Suppressor macrophage treated with lipopolysaccharide for 4 hours (primary cell): ENCODE measurements at places on chromosomes 16 and 17.

DNA sequence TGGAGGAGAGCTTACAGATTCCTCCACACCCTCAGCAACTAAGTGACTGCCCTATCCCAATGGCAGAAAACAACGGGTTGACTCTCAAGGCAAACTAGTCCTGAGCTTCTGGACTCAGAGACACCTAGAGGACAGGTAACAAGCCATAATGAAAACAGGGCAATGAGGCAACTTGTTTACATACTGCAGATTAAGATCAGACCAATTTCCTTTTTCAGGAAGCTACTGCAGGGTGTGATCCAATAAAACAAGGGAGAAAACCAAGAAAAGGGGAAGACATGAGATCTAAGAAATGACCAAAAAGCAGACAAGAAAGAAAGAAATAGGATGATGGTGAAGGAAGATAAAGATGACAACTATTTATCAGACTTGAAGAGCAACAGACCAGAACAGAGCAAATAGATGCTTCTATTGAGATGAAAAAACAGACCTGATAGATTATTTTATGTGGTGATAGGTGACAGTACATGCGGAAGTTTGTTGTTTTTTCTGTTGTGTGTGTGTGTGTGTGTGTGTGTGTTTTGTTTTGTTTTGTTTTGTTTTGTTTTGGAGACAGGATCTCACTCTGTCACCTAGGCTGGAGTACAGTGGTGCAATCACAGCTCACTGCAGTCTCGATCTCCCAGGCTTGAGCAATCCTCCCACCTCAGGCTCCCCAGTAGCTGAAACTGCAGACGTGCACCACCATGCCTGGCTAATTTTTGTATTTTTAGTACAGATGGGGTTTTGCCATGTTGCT is 120.7 kb downstream of the GAS7 start:
- DNase-seq, result no peak

GRCh38 chr17:35807371-35808144 is 1.7 kb upstream of the TAF15 start:
- DNase-seq, result no peak

- no peak for DNase-seq
These were observed 715.7 kb upstream of the SOX9 start for GRCh38 chr17:71405101-71405500.

DNA sequence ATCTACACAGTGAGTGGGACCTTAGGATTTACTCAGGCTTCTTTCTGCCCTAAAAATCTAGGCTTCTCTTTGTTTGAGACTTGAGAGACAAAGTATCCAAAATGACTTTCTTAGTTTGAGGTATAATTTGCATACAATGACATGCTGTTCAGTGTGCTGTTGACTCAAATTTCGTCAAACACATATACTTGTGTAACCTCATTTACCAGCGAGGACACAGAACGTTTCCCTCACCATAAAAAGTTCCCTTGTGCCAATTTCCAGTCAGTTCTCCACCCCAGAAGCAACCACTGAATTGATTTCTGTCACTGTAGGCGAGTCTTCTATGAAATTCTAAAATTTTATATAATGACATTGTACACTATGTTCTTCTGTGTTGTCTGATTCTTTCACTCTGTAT is 68.0 kb upstream of the MAF start:
- no peak for DNase-seq

GRCh38 chr17:80790981-80791742 is 200.5 kb upstream of the CHMP6 start:
- DNase-seq, result no peak

DNA sequence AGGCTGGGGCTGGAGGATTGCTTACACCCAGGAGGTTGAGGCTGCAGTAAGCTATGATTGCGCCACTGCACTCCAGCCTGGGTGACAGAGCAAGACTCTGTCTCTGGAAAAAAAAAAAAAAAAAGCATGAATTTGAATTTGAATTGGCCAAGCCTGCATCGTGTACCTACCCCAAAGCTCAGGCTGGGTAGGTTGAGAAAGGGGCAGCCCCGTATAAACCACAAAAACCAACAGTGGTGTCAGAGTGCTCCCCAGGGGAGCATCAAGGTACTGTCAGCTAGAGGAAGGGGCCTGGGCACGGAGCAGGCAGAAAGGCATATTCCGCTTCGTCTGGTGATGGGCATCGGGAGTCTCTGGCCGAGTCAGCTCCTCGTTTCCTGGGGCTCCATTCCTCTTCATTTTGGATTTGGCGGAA is 40.9 kb downstream of the RAP1GAP2 start:
- no peak for DNase-seq

- no peak for DNase-seq
These were observed 80.9 kb downstream of the PRKCA start for GRCh38 chr17:66383333-66383732.

DNA sequence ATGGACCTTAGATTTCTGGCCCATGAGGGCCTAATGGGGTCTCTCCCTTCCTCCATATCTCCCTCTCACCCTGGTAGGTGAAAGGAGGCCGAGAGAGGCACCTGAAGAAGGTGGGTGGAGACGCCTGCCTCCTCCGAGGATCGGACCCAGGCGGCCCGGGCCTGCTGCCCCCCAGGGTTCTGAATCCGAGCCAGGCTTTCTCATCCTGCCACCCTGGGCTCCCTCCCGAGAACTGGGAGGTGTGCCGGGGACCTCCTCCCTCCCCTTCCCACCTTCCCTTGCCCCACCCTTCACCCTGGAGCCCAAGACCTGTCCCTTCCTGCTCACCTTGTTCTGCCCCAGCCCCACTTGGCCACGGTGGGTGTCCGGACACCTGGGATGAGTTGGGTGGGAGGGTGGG is 5.0 kb downstream of the FBXL19 start:
- no peak for DNase-seq

GRCh38 chr17:4440021-4440420 is 6.3 kb downstream of the SPNS3 start:
- DNase-seq, result no peak

DNA sequence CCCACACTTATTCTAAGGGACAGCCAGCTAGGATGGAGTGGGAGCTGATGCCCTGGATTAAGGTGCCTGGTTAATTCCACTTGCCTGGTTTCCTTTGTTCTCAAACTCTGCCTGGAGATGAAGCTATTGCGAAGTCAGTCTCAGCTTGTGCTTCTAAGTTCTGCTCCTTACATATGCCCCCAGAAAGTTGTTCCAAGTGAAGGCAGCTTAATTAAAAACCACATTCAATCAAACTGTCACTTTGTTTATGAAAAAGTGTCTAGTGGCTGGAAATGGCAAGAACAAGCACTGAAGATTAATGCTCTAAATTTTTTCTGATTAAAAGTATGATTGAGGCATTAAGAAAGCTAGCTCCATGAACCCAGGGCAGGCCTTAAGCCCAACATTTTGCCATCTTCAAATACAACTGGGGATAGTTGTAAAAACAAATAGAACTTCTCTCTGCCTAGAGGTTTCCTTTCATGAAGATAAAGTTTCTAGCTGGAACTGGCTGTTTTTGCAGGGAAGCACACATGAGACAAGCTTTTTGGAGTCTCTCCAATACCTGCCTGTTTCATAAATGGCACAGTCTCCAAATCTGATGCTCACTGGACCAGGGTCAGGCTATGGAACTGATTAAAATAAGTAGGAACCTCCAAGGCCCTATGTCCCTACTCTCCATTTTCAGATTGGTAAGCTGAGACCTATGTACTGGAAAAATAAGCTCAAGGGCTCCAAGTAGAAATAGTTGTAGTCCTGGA is 100.9 kb downstream of the GRIN2A start:
- no peak for DNase-seq

DNA sequence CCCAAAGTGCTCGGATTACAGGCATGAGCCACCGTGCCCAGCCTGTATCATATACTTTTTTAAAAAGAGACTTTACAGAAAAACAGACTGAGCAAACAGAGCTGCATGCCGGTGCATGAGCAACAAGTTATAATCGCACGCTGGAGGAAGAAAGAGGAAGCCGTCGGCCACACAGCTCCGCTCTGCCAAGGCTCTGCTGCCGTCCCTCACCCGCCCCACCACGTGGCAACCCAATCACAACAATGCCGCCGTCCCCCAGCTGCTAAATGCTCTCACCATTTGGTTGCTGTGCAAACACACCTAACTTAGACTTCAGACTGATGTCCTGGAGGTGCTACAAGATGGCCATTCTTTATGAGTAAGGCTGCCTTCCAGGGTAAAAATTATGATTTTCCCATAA is 83.5 kb downstream of the ADCY9 start:
- DNase-seq, result peak; percentile 75

DNA sequence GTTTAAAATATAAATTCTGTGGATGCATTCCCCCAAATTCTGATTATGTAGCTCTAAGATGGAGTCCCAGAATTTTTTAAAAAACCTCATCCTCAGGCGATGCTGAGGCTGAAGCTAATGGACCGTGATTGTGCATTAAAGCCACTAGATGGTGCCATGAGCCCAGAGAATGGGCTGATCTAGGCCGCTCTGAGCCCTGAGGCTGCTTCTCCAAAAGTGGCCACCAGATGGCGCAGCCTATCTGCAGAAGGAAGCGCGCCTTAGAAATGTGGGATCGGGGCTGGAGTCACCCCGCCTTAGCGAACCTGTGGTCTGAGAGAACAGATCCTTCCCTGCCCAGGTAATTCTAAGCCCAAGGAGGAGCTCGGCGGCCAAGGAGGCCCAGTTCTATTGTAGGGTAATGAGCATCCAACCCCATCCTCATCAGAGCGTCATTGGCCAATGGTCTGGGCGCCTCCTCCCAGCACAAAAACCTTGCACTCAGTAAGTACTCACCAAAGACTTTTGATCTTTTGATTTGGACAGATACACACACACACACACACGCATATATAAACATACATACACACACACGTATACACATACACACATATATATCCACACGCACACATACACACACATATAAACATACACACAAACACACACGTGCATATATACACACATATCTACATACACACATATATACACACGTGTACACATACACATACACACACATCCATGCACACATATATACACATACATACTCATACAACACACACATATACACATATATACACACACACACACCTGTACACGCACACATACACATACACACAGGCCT is 13.7 kb upstream of the MMP2 start:
- peak; percentile 95 for DNase-seq

- peak; percentile 91 for DNase-seq
These were observed 12.7 kb upstream of the FAM20A start for GRCh38 chr17:68613739-68614298.

DNA sequence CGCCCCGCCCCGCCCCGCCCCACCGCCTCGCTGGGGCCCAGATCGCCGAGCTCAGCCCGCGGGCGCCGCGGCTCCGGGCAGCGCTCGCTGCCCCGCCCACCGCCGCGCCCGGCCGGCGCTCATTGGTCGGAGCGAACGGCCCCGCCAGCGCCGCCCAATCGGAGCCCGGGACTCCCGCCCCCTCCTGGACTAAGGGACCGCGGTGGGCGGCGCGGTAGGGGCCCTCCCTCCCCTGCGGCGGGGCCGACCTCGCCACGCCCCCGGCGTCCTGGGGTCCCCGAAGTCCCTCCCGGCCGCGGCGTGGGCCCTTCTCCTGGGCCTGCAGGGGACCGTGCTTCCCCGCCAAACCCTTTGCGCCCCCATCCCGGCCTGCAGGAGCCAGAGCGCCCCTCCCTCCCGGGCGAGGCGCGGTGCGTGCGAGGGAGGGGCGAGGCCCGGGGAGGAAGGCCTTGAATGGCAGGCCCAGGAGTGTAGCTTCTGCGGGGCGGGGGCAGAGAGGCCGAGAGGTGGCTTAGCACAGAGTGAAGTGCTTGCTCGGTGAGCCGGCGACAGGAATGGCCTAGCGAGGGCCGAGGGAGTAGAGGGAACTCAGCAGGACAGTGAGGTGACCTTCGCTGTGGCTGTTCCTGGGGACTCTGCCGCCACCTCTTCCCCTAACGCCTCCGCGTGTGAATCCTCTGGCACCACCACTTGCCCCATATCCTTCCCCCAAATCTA is at the start of gene CAMKK1:
CAMKK1 (minus strand) TSS at position 51 of the 717 bp plus-strand sequence. CDS start 7,366 bp downstream, outside the sequence.
- DNase-seq, result peak; percentile 95

- no peak for DNase-seq
These were observed 180.1 kb upstream of the SDK2 start for GRCh38 chr17:73824321-73824720.

GRCh38 chr16:14464192-14464591 is 165.9 kb downstream of the PARN start:
- no peak for DNase-seq

GRCh38 chr16:26475596-26475995 is 591.1 kb upstream of the C16orf82 start:
- no peak for DNase-seq

GRCh38 chr17:27552276-27552732 is 78.7 kb upstream of the LGALS9 start:
- DNase-seq, result no peak

- no peak for DNase-seq
These were observed 10.0 kb upstream of the HP start for GRCh38 chr16:72044296-72044695.

DNA sequence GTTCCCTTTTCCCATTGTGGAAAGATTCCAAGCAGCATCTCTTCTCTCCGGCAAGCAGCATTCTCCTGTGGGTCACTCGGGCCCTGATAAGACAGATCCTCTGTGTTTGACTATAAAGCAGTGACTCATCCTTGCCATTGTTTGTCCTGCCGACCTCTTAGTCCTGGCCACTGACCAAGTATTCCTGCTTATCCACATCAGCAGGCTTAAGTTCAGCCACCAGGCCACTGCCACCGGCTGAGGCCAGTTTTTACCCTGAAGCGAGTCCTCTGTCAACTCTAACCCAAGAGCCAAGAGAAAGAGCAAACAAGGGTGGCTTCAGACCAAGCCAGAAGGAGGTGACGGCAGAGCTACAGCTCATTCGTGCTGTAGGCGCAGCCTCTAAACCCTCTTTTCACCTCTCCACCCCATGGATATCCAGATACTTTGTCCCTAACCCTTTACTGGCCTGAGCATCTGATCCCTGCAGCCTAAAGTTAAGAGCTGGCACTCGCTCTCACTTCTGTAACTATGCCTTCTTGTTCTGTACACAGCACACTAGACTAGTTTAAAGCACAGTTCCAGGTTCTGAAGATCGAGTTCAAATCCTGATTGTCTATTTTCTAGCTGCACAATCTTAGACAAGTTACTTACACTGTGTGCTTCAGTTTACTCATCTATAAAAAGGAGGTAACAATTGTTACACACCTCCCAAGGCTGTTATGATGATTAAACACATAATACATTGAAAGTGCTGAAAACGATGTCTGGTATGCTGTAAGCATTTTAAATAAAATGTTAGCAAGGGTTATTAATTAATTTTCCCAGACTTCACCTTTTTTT is 31.0 kb downstream of the SOX9 start:
- DNase-seq, result no peak

- DNase-seq, result no peak
These were observed 260.7 kb upstream of the CA10 start for GRCh38 chr17:52419229-52419641.

GRCh38 chr17:36523113-36523512 is 11.6 kb downstream of the MYO19 start:
- no peak for DNase-seq

GRCh38 chr17:58969612-58970011 is 137.1 kb downstream of the TRIM37 start:
- DNase-seq, result no peak

- DNase-seq, result no peak
These were observed 23.5 kb downstream of the OMG start for GRCh38 chr17:31273516-31273915.

- no peak for DNase-seq
These were observed 6.5 kb downstream of the PRSS41 start for GRCh38 chr16:2804728-2805127.
